ENCODE measurements at places on chromosomes 4 and X.

GRCh38 chr4:101211146-101211553 lies 136.2 kb downstream of the PPP3CA start:
- DNase-seq, result no peak

- DNase-seq, result no peak
These were observed 331.2 kb downstream of the PAPSS1 start for GRCh38 chr4:107388736-107389274.

- DNase-seq, result no peak
These were observed 102.6 kb upstream of the LNX1 start for GRCh38 chr4:53693909-53694308.

DNA sequence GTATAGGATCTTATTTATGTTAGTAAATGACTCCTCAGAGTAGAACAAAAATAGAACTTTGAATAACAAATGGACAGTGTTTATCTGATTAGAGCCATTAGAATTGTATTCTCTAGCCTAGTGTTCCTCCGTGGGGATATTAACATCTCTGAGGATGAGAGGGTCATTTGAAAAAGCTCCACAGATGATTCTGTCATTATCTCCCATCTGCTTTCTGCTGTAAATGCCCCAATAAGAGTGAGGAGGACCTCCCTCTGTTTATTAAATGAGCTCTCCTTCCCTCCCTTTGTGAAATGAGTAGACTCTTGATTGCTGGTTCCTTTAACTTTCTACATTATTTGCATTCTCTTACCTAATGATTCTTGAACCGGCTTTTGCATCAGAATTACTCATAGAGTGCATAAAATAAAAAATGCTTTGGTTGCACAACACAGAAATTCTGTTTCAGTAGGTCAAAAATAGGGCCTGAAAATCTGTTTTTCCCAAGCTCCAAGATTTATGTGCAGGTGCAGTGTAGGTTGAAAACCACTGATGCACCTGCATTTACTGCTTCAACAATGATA lies 18.0 kb downstream of the GC start:
- no peak for DNase-seq

- no peak for DNase-seq
These were observed 48.1 kb downstream of the DCLK2 start for GRCh38 chr4:150126201-150126863.

DNA sequence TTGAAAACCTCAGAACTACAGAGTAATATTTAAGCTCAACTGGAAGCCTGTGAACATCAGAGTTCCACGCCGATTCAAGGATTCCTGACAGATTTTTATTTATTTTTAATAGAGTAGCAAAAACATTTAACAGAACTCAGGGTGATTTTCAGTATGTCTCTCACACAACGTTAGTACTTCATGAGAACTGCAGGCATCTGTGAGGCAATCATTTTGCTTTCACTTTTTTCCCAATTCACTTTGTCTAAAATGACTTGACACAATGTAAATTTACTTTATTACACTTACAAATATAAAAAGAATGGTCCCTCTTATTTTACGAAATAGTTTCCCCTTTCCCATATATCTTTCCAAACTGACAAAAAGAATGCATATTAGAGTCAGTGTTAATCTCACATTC lies 869.5 kb upstream of the EPHA5 start:
- DNase-seq, result no peak

DNA sequence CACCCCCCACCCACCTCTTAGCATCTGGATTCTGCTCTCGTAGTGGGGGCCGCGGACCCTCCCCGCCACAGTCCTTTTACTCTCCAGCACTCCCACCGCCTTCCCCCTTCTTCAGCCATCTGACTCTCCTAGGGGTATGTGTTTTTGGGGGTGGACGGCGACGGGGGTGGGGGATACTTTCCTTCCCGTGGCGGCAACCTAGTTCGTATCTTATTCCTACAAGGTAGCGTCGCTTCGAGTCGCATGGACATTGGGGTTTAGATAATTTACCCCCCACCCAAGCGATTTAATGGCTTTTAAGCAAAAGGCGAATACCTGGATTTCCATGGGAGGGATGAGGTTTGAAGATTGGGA lies 1.3 kb upstream of the BCORL1 start:
- DNase-seq, result no peak

GRCh38 chrX:24900234-24900633 lies 115.5 kb downstream of the ARX start:
- no peak for DNase-seq

- no peak for DNase-seq
These were observed 2.2 kb downstream of the NKX6-1 start for GRCh38 chr4:84496706-84497503.

DNA sequence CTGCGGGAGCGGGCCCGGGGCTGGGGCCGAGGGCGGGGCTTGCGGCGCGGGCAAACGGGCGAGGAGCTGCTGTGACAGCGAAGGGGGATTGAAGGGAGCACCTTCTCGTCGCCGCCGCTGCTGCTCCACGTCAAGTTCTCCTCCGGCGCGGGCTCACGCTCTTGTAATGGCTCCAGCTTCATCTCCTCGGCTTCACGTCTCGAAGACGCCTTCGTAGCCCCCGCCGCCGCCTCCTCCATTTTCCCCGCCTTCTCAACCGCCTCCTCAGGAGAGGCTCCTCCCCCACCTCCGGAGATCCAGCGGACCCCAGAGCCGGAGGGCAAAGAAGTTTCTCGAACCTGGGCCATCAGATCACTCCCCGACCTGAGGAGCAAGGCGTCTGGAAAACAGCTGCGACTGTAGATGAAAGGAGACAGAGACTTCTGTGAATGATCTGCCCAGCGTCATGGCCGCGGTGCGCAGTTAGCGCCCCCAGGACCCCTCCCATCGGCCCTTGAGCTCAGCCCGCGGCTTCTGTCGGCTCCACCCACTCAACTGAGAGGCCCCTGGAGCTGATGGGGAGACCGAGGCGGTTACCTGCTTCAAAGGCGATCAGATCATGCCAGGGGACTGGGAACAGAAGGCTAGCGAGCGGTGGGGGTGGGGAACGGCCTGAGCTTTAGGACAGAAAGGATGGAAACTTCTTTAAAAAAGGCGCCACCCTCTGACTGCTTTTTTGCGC lies 895 bp downstream of the USP51 start:
- no peak for DNase-seq

GRCh38 chr4:176584031-176584606 lies 208.6 kb downstream of the VEGFC start:
- DNase-seq, result no peak

- no peak for DNase-seq
These were observed 1.7 kb downstream of the CTBP1 start for GRCh38 chr4:1246901-1247863.

- DNase-seq, result no peak
These were observed 37.7 kb downstream of the XG start for GRCh38 chrX:2789569-2789968.

GRCh38 chrX:31499109-31499508 lies 427.3 kb upstream of the FTHL17 start:
- no peak for DNase-seq

DNA sequence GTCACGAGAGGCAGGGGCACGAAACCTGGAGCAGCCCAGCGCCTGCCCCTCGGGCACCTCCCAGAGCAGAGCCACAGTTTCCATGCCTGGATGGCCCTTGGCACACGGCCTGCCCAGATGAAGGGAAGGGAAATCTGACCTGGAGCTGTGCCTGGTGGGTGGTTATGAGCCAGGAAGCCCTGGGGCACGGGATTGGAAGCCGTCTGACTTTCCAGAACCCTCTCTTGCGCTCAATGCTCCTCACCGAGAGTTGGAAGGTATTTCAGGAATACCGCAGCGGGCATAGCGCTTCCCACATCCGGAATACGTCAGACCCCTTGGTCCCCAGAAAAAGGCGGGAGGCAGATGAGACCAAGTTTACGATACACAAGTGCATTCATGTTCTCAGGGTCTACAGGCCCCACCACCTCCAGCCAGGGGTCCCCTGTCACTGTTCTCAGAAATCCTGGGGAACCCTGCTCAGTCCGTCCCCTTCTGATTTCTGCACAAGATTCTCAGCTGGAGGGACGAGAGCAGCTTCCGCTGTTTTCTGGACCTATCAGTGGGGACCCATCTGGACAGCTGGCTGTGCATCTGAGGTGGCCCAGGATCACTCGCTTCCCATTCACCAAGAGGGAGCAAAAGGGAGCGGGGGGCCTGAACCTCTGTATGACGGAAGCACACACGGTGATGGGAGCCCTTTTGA lies 172.9 kb downstream of the AFAP1 start:
- no peak for DNase-seq

- DNase-seq, result no peak
These were observed 1.3 kb upstream of the ING2 start for GRCh38 chr4:183503497-183504063.

DNA sequence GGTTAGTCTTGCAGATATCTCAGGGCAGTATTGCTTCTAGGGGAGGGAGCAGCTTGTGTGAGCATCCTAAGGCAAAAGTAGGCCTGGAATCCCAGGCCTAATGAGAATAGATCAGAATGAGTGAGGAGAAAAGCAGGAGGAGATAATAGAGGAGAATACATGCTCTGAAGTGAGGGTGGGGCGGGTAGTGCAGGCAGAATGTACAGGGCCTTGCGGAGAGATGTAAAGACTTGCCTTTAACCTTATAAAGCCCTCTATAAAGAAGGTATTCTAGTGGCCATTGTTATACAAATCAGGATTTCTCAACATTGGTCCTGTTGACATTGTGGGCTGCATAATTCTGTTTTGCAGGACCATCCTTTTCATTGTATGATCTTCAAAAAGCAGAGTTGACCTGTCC lies 855.3 kb downstream of the PCDH7 start:
- no peak for DNase-seq

- DNase-seq, result no peak
These were observed 30.9 kb downstream of the RTL9 start for GRCh38 chrX:110389570-110389969.

- no peak for DNase-seq
These were observed 113.2 kb downstream of the MID1 start for GRCh38 chrX:10507181-10507580.

DNA sequence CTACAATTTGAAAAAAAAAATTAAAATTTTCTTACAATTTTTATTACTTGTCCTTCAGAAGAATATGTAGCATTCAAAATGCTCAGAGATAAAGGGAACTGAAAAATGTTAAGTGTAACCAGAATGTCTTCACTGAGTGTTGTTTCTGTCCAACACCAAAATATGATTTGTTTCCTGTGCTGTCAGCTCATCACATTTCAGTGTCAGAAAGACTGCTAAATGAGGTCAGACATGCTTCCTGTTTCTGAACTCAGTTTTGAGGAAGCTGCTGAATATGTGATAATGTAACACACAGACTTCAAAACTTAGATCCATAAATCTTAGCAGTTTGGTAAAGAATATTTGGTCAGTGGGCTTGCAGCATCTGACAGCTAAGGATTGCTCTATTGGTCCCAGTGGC lies 1849.7 kb downstream of the PCDH7 start:
- no peak for DNase-seq

GRCh38 chr4:77026322-77026704 lies 49.5 kb downstream of the CCNI start:
- no peak for DNase-seq

DNA sequence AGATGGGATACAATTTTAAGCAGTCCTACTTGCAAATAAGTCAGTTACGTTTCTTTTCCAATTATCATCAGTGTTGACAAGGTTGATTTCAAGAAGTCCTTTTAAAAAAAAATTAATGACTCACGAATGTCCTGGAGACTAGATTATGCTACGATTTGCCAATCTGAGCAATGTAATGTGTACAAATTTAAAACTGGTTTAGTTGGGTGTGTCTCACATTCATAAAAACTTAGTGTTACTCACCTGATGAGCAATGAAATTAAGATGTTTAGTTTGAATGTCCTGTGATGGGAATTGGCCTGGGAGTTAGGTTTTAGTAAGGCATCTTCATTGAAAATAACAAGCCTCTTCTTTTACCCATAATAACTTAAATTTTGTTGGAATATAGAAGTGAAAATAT lies 136.7 kb upstream of the POF1B start:
- DNase-seq, result no peak

GRCh38 chrX:47191806-47192401 lies 1.7 kb upstream of the UBA1 start:
- no peak for DNase-seq

DNA sequence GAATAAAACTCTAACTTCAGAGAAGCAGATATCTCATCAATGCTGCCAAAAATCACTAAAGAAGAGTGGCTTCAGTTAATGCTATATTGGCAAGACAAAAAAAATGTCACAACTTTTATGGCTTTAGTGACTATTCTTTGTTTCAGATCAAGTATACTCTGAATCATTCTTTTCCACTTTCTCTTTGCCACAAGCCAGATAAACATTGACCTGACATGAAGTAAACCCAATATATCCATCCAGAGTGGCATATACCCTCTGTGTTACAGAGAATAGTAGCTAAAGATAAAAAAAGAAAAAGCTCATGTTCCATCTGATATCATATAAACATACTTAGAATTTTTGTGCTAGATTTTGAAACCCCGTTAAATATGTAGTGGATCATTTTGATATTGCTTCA lies 206.7 kb upstream of the CNKSR2 start:
- DNase-seq, result no peak

GRCh38 chr4:3807822-3808496 lies 41.8 kb downstream of the ADRA2C start:
- no peak for DNase-seq

DNA sequence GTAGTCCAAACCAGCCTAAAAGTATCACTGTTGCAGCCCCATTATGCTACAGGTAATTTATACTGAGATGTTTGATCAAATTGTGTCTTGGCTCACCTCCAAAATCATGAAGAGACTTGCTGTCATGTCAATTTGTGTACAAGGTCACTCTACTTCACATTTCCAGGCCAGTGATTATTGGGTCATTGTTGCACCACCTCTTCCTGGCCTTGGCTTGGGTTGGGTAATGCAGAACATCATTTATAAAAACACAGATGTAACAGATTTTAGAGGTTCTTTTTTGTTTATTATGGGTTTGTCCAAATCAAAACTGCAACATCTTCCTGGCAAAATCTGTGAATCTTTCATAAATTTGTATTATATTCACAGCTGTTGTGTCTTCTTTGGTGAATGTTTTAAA lies 459.5 kb downstream of the ANKRD50 start:
- no peak for DNase-seq

DNA sequence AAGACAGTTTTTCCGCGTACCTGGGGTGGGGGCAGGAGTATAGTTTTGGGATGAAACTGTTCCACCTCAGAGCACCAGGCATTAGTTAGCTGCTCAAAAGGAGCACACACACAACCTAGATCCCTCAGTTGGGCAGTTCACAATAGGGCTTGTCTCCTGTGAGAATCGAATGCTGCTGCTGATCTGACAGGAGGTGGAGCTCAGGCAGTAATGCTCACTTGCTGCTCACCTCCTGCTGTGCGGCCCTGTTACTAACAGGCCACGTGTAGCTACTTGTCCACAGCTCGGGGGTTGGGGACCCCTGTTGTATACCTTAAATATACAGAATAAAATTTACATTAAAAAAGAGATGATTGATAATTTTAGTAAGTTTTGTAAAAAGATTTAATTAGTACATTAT lies 191.5 kb downstream of the SLC7A11 start:
- no peak for DNase-seq

- DNase-seq, result no peak
These were observed 72.4 kb upstream of the MSANTD1 start for GRCh38 chr4:3176367-3177229.

DNA sequence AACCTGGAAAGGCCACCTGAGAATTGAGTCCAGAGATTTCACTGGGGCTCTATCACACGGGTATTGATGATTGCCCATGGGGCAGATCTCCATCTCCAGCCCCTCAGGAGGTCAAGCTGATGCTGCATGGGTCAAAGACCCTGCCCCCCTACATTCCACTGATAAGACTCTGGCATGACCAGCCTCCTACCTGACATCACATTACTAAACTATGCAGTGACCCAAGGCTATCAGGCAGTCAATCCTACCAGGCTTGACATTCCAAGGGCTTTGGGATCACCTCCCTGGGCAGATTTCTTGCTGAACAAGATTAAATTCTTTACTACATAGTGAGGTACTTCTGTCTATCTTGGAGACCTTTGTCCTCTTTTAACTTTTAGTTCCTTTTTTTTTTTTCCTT lies 192.7 kb upstream of the STS start:
- DNase-seq, result no peak

Data from NCI-H1436 treated with DMSO at 0.1 percent for 48 hours (cell line).